Mucosa of gallbladder (tissue), 1 donor: ENCODE measurements at places on chromosomes 1 and 21. TPM values are rescaled to one million over a fixed set of nuclear protein-coding genes. Genes with fewer than 3 reads are reported as not detected.

OR2T34 gene
- total RNA-seq, result not detected

LCK gene
- total RNA-seq, result 11.5 TPM

LINGO4 gene
- total RNA-seq, result 0.09 TPM

DNA sequence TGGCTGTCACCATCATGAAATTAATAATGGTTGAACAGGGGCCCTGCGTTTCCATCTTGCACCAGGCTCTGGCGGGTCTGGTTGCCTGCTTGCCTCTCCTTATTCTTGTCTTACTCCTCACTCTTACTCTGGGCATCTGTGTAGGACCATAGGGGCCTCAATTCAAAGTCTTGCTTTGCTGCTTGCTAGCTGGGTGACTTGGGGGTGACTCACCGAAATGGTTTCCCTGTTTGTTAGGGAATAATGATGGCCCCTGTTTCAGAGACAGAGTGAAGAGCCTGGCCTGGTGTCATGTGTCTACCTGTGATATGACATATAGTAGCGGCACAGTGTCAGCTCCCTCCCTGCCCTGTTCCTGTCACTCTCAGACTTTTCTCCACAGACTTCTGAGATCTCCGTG is 24.6 kb downstream of the KCNC4 start:
- no peak for DNase-seq

- DNase-seq, result no peak
Measured at GRCh38 chr1:245657371-245657770, 502.6 kb downstream of the KIF26B start.

DNA sequence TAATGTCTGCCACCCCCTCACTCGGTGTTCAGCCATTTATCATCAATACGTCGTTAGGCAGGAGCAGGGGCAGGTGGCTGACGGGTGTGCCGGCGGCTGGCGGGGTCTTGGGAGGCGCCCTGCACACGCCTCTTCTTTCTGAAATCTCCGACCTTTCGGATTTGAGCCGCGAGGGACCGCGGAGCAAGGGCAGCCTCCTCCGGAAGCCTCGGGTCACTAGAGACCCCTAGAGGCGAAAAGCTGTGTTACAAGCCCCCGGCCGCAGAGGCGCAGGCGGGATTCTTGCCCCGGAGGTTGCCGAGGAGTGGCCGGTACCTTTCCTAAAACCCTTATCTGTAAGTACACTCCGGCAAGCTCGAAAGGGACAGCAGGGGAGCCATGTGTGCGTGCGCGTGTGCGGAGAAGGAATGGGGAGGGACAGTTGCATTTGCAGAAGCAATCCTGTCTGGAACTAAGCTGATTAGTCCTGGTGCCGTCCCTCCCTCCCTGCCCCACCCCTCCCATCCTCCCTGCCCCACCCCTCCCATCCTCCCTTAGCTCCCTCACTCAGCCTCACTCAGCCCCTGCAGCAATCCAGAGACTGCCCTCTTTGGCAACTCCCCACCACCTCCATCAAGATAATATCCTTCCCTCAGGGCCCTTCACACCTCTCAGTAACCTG is 11.0 kb downstream of the BRINP2 start:
- peak; percentile 32 for DNase-seq

DNA sequence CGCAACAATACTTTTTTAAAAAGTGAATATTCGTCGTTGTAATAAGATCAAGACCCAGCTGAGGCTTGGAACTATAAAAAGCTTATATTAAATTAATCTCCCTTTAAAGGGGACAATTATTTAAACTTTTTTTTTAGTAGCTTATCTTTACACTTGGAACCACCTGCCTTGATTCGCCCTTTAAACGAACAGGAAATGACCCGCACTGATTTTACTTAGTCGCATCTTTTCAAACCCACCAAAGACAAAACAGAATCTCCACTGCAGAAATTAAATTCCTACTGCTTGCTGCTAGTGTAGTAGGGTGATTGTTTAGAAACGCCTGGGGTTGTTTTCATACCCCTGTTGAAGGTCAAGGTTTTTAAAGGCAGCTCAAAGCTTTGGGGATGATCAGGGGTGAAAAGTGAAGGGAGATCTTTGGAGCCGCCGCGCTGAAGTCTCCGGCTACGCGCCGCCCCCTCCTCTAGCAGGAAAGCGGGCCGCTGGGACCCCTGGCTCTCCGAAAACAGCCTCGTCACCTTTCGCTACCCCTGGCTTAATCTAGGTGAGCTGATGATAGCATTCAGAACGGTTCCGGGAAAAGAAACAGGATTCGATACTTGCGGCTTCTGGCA is 163.4 kb downstream of the RUNX1 start:
- DNase-seq, result no peak
